AG10803 (cell line): ENCODE measurements at places on chromosomes 5 and 9.

GRCh38 chr5:141771562-141771961 is 89.5 kb upstream of the ARAP3 start:
- no peak for DNase-seq

- DNase-seq = no peak
Measured at GRCh38 chr5:86461169-86461956, 156.4 kb upstream of the COX7C start.

DNA sequence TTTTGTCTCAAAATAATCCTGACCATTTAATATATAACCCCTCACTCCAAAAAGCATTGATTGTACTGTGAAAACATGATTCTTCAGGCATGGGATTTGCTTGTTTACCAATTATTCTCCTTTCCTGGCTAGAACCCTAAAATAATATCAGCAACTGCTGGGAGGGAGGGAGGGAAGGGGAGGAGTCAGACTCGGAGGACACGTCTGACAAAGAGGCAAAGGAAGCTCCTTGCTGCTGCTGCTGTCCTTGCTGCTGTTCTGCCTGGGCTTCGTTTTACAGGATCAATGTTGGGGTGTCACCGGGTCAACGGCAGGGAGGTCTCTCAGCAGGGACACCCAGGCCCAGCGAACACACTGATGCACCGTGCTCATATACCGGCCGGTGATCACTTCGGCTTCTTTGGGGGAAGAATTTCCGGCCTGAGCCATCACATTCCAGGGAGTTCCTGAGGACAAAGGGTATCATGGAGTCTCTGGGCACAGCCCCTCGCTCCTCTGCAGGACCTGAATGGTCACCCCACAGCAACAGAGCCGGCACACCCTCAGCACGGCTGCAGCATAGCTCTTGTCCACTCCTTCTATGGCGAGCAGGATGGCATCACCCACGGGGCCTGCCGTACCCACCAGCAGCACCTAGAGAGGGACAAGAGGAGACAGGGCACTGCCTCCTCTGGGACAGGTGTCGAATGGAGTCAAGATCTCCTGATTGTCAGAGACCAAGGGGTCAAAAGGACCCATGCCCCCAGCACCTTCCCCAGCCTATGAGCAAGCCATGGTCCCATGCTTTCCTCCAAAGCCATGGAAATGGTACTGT is 27.9 kb downstream of the MED10 start:
- no peak for DNase-seq

GRCh38 chr5:82863266-82863665 is 213.9 kb downstream of the TMEM167A start:
- DNase-seq = no peak

DNA sequence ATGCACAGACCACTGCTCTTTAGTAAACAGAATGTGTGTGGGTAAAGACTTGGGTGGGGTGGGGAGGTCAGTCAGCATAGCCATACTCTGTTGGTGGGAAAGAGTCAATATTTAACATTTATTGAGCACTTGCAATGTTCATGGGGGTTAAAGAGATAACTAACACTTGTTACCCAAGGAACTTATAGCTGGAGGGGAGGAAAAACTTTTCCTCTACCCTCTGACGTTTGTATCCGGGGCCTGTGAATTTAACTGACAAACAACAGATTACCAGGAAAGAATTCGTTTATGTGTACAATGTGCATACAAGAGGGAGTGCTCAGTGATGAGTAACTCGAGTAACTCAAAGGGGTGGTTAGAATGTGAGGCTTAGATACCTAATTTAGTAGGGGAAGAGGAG is 6.8 kb upstream of the CLINT1 start:
- peak; percentile 11 for DNase-seq

- DNase-seq = no peak
Measured at GRCh38 chr9:79664375-79664831, 92.6 kb downstream of the TLE4 start.

DNA sequence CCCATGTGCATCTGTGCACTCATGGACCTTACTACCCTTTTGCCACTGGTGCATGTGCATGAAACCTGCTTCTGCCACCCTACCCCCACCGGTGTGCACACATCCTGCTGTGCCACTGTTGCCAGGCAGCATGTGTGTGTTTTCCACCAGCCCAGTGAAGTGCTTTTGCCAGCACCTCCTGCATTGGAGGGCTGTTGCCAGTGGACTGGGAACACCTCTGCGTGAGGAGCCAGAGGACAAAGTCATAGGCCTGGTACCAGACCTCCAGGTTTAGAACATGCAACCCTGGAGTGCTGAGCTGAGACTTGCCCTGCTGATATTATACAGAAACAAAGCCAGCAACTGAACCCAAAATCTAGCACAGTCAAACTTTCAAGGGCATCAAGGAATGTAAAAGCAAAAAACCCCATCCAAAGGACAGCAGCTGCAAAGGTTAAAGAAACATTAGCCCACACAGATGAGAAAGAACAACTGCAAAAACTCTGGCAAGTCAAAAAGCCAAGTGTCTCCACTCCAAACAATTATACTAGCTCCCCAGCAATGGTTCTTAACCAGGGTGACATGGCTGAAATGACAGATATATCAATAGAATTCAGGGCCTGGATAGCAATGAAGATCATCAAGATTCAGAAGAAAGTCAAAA is 70.6 kb upstream of the PTPN3 start:
- no peak for DNase-seq

- DNase-seq = no peak
Measured at GRCh38 chr5:133844836-133845235, 123.6 kb downstream of the C5orf15 start.

DNA sequence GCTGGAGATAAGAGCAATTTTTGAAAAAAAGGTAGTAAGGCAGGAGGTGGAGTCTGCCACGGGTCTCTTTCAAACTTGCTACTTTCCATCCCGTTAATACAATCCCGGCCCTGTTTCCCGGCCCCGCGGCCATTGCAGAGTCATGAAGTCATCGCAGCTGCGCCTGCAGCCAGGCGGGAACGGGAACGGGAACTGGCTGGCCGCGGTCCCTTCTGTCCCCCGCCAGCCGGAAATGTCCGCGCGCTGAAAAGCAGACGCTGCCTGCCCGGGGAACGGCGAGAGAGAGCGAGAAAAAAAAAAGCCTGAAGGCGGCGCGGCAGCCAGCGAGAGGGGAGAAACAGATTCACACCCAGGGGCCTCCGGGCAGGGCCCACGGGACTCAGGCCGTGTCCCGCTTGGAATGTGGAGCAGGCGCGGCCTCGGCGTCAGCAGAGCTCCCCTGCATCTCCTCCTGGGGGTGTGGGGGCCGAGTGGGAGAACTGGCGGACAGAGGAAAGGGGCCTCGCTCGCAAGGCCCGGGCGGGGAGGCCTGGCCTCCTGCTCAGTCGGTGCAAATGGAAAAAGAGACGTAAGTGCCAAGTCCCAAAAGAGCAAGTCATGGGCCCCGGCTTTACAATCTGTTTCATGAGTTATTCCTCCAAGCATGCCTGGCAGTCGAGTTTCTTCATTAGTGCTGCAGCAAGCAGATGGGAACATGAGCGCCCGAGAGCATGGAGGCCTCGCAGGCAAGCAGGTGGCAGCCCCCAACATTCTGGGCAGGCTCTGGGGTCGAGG is 201.2 kb upstream of the GAS1 start:
- peak; percentile 81 for DNase-seq

- peak; percentile 96 for DNase-seq
Measured at GRCh38 chr9:86534572-86535258, 180.5 kb upstream of the TUT7 start.

- DNase-seq = no peak
Measured at GRCh38 chr5:105350486-105351140, 1788.0 kb upstream of the NUDT12 start.

DNA sequence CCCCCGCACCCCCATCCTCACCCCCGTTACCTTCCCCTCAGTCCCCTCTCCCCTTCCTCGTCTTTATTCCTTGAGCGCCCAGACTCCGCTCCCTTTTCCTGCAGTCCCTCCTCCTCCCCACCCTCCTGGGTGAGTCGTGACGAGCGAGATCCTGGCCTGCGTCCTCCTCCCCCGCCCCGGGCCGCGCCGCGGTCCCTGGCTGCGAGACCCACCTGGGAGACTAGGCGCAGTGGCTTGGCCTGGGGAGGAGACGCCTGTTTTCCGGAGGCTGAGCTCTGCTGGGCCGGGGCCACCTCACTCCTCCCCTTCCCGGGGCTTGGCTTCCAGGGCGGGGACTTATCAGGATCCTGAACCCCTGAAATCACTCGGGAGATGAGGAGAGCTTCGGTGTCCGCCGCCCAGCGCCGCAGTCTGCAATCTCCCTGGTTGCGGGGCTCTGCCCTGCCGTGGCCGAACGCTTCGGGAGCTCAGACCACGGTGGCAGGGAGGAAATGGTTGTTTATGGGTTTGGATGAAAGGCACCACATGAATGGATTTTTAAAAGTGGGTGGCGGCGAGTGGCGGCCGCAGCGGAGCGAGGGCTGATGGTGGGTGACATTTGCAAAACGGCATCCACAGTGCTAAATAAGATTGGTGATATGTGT is 984 bp downstream of the STXBP1 start:
- peak; percentile 64 for DNase-seq

DNA sequence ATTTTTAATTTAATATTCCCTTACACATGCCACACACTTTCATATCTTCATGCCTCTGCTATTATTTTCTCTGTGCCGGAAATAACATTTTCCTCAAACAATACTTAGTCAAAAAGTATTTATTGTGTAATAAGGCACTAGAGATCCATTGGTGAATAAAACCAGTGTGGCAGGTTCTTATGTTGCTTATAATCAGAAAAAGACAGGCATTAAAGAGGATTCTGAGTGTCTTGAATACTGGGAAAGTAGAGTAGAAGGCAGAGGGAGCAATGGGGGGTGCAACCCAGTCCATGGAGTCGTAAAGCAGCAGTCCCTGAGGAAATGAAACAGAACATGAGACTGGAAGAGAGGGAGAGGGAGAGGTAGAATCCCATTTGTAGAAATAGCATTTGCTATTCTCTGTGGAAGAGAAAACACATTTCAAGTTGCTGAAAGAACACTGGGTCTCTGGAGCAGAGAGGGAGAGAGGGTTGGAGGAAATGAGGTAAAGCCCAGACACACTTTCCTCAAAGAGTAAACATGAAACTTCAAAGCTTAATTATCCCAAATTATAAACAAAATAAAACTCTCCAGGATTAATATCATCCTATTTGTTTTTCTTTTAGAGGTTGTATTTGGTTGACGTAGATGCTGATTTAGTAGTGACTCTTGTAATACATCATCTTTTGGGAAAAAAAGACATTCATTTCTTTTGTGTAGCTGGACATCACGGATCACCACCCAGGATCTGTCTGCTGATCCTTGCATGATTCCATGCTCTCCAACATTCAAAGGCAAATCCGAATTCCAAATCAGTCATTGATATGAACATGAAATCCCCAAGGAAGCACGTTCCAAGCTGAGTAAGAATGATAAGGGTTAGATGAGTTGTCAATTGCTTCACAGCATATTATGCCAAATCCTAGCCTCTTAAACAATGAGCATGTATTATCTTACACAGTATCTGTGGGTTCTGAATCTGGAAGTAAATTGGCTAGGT is 37.4 kb upstream of the GRAMD2B start:
- peak; percentile 19 for DNase-seq

GRCh38 chr5:121890297-121890858 is 38.7 kb downstream of the FTMT start:
- DNase-seq = no peak

DNA sequence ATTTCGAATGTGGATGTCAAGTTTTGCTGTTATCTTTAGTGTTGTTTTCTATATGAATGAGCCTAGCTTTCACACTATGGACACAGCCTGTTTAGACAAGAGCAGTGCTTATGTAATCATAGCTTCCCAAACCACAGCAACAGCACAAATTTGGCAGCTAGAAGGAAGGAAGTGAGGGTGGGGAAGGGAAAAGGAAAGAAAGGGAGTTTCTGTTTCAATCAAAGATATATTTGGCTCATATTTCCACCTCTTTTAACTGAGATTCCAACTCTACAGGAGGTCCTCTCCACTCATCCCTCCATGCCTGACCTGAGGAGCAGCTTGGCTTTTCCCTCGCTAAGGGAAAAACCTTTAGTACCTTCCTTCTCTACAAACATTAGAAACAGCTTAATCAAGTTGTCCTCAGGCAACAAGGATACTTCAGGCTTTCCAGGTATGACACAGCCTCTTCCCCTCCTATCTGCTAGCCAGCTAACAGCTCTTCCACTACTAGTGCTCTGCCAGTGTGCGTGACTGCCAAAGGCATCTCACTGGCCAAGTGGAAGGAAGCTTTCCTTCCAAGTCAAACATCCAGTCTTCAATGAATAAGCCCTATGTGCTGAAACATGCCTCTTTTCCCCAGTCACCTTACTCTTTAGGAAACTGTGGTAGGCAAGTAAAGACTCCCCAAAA is 268.6 kb upstream of the PTGER4 start:
- peak; percentile 34 for DNase-seq

DNA sequence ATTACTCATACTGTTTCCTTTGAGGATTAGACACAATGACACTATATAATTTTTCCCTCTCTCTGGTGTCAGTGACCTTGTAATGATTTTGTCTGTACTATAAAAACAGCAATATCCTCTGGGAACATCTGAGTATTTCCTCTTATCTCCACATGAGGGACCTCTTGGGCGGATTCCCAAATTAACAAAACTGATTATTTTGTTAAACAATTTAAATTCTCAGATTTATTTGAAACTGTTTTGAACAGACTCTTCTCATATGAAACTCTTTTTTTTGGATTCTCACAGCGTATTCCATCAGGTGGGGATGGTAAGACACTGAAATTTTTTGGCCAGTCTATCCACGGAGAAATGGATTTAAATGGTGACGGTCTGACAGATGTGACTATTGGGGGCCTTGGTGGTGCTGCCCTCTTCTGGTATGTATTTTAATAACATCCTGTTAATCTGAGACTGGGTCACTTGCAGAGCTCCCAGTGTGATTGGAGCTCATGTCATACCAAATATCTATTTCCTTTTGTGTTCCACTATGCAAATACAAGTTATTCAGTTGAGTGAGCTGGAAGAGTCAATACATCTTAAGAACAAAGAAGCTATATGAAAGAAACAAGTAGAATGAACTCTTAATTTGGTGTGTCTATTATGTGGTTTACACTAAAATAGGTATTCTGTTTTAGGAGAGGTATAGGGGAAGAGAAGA is 73.8 kb upstream of the ITGA2 start:
- DNase-seq = peak; percentile 75

DNA sequence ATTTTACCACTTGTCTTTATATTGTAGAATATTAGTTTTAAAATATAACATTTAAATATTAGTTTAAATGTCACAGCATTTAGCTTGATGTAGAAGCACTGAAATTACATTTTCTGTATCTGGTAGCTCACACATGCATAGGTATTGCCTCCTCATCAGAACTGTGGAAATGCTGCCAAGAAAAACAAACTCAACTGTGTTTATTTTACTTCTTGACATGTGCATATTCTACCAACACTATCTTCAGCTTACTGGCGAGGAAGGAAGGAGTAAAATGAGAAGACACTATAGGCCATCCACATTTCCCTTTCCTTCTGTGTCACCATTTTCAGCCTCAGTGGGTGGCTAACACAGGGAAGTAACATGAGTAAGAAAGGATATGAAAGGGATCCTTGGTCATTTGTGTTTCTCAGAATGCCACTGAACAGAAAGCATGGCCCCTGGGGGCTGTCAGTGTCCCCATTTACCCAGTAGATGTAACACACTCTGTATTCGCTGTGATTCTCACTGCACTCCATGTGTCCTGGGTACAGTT is 81.0 kb upstream of the HTR4 start:
- DNase-seq = no peak
